ENCODE measurements at places on chromosomes 4 and X.

DNA sequence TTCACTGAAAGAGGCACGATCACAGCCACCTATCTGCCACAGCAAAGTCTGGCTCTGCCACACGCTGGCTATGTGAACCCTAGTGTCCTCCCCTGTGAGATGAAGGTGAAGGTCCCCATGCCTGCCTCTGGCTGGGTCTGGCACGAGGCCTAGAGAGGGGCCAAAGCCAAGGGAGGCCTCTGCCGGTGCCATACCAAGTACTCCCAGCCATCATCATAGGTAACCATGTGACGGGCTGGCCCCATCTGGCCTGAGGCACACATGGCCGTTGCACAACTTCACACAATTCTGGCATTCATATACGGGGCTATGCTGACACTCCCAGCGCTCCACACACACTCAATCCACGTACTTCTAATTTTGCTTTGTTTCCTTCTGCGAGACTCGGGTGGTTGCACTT, 15.3 kb downstream of the NOP14 start:
- DNase-seq = no peak

- no peak for DNase-seq
Measured at GRCh38 chr4:13514722-13515121, 29.6 kb downstream of the NKX3-2 start.

GRCh38 chr4:55458164-55458563, 62.4 kb downstream of the TMEM165 start:
- DNase-seq = no peak

GRCh38 chr4:140837736-140838135, 81.6 kb upstream of the TBC1D9 start:
- DNase-seq = no peak

DNA sequence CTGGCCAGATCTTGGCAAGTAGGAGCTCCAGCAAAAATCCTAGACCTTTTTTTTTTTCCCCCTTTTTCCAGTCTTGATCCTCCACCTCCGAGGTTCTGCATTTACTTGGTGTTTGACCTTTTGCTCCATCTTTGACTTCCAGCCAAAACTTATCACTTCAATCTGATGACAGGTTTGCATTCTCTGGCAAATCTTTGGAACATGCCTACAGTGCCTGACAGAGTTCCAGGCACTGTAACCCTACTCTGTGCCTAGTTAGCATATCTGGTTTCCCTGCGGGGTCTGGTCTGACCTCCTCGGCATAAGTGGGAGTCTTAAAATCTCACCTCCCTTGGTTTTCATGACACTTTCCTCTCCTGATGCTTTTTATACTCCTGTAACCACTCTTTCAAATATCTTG, 39.4 kb upstream of the NR3C2 start:
- no peak for DNase-seq

DNA sequence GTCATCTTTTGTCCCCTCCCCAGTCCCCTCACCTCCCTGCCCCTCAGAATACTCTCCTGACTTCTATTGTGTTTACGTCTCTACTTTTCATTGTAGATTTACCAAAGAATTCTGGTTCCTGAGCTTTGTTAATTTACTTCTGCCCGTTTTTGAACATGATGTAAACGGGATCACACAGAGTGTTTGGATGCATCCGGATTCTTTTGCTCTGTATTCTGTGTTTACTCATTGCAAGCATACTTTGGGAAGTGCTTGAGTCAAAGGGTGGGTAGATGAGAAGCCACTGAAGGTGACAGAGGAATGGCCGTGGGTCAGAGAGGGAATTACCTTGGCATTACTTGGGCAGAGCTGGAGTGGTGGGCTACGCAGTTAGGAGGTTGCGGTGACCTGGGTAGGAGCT, 18.0 kb downstream of the CLCN4 start:
- no peak for DNase-seq

GRCh38 chrX:48631376-48632090, 34.2 kb downstream of the WDR13 start:
- DNase-seq = peak; percentile 84

DNA sequence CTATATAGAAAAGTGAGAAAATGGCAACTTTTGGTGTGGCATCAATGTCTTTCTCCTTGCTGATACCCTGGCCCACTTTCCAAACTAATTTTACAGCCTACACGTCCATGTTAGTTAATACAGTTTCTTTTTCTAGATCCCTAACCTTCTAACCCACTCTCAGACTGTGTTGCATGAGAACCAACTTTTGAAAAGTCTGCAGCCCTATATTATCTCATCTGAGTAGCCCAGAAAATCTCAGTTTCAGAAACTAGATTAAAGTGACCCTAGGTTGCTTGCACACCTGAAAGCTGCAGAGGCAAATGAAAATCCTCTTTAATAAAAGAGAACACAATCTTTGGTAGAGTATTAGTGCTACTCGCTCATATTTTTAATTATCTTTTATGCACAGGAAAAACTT, 371.6 kb upstream of the EMCN start:
- DNase-seq = no peak

DNA sequence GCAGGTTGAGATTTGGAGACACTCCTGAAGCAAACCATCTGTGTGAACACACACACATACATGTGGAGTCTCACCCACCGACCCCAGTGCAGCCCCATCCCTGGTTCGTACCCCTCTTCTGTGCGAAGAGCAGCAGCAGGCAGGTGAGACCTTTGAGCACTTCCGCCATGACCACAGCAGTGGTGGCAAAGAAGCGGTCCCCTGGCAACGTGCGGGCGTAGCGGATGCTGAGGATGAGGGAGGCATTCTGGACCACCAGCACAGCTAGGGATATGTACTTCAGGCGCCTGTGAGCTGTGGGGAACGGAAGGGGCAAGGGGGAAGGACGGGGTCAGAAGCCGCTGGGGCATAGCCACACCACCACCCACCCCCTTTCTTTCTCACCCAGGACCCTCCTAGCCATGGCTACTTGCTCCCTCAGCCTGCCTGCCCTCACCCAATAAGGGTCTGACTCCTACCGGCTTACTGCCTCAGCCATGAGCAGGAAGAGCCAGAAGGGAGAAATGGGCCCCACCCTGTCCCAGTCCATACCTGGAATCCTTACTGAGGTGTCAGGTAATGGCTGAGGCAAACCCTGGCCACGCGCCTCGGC, 1.6 kb downstream of the SLC35A2 start:
- no peak for DNase-seq

DNA sequence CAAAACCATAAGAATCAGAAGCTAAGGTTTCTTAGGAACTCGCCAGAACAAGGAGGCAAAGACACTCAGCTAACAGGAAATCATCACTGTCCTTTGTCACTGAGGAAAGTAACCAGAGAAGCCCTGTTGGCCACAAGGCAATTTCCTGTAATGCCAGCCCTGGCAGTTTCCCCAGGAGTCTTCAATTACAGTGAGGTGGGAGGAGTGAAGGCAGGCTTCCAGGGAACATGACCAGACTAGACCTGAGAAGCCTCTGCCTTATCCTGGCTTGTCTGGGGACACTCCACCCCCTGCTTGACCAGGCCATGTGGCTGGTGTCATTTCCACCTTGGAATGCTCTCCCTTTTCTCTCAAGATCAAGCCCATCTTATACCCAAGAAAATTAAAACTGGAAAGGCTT, 125.3 kb downstream of the COL4A6 start:
- DNase-seq = no peak

- DNase-seq = peak; percentile 34
Measured at GRCh38 chrX:74421740-74422352, 553 bp downstream of the SLC16A2 start.

- no peak for DNase-seq
Measured at GRCh38 chrX:142982679-142983078, 43.0 kb upstream of the SPANXN4 start.

DNA sequence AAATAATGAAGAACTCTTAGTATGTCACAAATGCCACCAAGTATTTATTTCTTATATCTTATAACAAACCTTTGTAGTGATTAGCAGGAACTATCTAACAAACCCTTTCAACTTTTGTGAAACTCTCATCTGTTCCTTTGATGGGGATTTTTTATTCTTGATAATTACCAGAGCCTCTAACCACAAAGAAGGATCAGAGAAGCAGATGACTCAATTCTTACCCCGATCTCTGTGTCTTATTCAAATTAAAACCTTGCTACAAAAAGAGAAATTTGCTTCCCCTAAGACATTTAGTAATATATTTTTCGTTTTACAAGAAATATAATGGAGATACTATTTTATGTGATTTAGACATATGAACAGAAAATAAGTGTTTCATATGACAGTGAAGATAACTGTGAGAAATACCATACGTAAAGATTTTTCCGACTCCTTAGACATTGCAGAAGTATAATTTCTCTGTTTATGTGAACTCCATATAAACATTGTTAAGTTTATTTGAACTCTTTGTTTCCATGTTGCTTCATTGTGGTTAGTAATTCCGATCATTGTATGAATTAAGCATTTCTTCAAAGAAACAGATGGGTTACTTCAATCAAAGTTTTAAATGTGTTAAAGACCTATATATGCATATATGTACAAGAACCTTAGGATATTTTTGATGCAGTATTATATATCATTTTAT, 205.4 kb downstream of the CFAP299 start:
- no peak for DNase-seq

DNA sequence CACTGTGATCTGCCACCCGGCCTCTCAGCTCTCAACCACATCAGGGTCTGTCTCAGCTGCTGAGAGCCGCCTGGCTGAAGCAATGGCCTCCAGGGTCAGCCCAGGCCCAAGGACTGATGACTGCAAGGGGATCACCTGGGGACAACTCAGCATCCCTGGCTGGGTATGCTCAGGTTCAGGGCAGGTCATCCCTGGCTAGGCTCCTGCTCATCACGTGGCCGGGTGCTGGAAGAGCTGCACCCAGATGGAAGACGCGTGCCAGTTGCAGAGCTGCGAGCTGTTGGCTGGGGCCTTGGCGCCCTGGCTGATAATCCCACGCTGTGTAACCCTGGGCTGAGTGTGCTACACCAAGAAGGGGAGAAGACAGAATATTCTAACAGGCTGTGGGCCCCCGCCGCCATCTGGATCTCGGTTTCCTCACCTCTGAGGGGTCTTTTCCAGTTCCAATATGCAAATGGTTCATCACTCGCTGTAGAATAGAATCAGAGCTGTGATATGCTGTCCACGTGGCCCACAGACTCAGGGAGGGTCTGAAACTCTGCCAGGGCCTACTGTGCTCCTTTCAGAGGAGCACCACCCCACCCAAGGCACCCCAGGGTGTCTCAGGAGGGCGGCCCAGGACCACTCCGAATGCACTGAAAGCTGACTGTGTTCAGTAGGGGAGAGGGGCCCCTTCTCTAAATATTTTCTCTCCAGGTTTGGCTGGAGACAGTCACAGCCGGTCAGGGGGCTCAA, 338.8 kb downstream of the BCOR start:
- no peak for DNase-seq

GRCh38 chr4:135515295-135515694, 1313.7 kb upstream of the PABPC4L start:
- DNase-seq = no peak

DNA sequence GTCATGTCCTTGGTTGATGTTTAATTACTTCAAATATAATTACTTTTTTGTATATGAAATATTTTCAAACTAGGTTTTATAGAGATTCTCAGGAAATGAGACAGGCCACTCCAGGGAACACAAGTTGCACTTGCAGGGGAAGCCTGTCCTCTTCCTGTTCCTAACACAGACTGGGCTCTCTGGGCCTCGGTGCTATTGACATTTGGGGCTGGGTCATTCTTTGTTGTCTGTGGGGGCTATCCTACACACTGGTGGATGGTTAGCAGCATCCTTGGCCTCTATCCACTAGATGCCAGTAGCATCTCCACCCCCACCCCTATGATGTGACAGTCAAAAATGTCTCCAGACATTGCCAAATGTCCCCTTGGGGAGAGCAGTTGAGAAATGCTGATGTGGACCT, 49.3 kb upstream of the MAP3K15 start:
- no peak for DNase-seq

DNA sequence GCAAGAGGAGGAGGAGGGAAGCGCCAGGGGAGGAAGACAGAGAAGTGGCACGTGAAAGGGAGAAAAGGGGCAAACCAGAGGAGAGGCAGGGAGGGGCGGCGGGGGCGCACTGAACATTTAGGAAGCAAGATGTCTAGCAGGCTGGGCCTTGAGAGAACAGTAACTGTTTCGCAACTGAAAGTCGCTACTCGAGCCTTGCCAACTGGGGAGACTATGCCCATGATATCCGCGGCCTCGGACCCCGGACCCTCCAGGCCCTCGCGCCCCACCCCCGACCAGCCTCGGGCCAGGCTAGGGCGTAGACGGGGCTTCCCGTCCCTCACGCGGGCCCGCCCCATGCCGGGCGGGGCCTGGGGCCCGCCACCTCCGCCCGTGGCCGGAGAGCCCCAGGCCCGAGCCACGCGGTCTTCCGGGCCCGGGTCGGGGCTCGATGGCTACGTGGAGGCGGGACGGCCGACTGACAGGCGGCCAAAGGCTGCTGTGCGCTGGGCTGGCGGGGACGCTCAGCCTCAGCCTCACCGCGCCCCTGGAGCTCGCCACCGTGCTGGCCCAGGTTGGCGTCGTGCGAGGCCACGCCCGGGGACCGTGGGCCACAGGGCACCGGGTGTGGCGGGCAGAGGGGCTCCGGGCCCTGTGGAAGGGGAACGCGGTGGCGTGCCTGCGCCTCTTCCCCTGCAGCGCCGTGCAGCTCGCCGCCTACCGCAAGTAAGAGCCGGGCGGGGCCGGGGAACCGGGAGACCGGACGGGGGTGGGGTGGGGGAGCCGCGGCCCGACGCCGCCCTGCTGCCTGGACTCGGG, at the start of gene SLC25A43:
Gene SLC25A43 (plus strand): TSS at position 363 of the 798 bp plus-strand sequence. CDS start 68 bp downstream, at position 431.
- peak; percentile 69 for DNase-seq

GRCh38 chr4:184437565-184438265, 36.6 kb downstream of the IRF2 start:
- DNase-seq = no peak

DNA sequence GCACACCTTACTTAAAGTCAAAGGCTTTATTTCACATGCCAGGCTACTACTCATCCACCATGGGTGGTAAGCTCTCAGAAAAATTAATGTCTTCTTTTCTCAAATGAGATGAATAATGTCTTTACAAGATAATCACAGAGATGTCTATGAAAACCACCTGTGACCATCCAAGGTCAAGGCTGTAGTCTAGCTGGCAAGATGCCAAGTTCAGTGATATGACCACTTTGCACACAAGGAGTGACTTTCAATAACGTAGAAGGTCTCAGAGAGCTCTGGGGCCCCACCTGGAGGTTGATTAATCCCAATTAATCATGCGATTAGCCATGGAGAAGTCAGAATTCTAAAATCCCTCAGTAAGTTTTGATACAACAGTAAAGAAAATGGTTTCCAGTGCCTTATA, 20.5 kb downstream of the ANOS1 start:
- DNase-seq = no peak

GRCh38 chr4:162523171-162523570, 359.4 kb upstream of the FSTL5 start:
- DNase-seq = no peak

All from SK-N-SH (cell line).